ENCODE measurements at places on chromosomes 11 and 22.

GRCh38 chr22:38451404-38451803 lies 3.6 kb downstream of the KCNJ4 start:
- no peak for DNase-seq

- no peak for DNase-seq
Measured at GRCh38 chr11:116114198-116114651, 610.0 kb upstream of the CADM1 start.

DNA sequence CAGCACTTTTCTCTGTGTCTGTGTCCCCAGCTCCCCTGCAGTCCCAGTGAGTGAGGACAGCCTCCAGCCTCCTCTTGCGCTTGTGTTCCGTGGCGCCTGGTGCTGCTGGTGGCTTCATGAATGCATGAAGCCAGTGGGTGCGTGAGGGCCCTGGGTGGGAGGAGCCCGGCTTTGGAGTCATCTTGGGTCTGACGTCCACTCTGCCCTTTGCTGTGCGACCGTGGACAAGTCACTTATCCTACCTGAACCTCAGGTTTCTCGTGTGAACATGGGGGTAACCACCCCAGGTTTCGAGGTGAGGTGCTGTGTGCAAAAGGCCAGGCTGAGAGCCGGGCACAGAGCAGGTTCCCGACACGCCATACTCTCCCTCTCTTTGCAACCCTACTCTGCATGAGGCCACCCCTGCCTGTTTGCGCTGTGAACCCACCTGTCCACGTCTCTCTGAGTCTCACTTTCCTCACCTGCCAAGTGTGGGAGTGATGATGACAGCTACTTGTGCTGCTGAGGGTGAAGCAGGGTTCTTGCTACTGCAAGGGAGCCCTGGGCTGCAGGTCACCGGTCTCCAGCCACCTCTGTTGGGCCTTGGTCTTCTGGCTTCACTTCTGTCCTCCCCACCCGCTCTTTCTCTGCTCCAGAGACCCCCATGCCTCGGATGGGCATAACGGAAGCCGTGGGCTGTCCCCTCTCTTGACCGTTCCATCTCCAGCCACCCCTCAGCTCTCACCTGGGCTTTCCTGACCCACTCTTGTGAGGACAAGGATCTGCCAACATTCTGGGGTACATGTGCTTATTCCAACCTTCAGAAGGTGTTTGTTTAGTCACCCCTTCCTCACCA lies 537.6 kb downstream of the TBC1D22A start:
- DNase-seq: no peak

DNA sequence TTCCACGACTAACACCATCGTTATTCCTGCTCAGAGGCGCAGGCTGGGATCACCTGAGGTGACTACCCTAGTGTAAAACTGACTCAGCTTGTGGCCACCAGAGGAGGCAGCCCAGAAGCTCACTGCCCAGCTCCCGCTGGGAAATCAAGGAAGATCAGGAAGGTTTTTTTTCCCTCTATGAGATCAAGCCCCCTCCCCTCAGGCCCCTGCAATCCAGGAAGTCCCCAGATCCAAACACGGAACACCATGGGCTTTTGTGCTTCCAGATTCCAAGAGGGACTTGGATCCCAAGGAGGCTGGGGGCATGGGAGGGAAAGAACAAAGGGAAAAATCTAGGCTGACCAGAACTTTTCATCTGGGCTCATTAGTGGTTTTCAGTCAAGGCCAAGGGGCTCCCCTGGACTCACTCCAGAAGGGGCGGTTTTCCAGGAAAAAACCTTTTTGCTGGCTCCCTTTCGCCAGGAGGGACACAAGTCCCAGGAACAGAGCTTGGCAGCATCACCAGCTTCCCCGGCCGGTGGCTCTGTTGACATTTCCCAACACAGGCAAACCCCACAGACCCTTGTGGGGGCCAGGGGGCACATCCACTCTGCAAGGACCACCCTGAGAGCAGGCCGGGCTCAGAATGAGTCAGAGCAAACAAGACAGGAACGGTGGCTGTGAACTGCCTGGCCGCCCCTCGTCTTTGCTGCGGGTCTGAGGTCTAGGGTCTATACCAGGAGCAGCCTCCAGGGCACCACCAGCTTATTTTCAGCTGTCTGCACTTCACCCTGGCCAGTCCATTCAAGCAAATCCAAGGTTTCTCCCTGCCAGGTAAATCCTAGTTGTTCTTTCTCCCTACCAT lies 36.8 kb downstream of the MYH9 start:
- no peak for DNase-seq

GRCh38 chr11:84673753-84674152 lies 953.4 kb downstream of the DLG2 start:
- no peak for DNase-seq

- no peak for DNase-seq
Measured at GRCh38 chr11:69339041-69339733, 45.2 kb downstream of the MYEOV start.

GRCh38 chr22:22935546-22936157 lies 48.0 kb downstream of the IGLL5 start:
- no peak for DNase-seq

GRCh38 chr11:74449369-74449931 lies 17.9 kb downstream of the KCNE3 start:
- peak; percentile 79 for DNase-seq
